ENCODE measurements at places on chromosomes 5 and 9.
A peak's percentile ranks its signal among the peaks of the same experiment; 100 is the strongest.

DNA sequence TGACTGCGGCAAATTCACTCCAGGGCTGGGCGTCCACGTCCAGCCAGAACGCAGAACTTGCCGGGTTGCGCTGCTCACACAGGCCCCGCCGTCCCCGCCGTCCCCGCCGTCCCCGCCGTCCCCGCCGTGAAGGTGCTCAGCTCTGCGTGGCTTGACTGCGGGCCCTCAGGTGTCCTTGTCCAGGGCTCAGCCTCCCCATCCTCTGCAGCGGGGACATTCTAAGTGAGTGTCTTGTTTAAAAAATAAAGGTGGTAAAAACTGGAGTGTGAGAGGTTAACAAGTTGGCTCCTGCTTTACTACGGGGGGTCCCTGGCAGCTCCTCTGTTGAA lies 14.9 kb downstream of the IRX4 start:
- no peak for DNase-seq

GRCh38 chr5:40623480-40624420 lies 56.0 kb upstream of the PTGER4 start:
- DNase-seq: no peak

- no peak for DNase-seq
Measured at GRCh38 chr5:172038167-172038566, 31.7 kb upstream of the FBXW11 start.

- peak; percentile 85 for DNase-seq
Measured at GRCh38 chr5:90473396-90474234, 956 bp downstream of the MBLAC2 start.

- DNase-seq: no peak
Measured at GRCh38 chr5:165015126-165015525, 1509.7 kb downstream of the MAT2B start.

DNA sequence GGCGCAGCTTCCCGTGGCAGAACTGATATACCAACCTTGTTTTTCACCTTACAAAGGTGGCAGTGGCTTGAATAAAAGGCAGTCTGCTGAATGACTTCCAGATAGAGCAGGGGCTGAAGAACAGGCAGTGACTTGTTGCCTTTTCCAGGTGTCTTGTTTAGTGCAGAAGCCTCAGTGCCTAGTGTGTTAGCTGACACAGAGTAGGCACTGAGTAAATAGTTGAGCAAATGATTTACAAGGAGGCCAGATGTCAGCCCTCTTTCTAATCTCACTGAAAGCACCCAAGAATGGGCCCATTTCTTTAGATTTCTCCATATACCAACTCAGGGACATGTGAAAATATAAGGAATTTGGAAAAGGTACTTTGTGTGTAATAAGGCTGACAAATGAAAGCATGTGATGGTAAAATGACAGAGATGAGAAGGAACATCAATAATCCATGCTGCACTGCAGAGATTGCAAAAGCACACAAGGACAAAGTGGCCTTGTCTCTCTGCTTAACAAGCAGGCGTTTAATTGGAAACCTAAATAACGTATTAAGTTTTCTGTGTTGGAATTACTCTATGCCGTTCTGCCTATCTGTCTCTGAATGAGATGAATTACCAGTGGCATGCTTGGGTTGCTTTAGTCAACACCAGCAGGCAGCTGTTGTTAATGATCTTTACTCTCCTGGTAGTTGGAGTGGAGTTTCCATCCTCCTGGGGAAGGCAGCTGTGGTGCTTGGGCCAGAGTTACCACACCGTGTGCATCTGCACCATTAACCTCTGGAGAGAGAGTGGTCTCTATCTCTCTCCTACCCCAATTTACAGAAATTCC lies 360.1 kb upstream of the C9orf72 start:
- peak; percentile 85 for DNase-seq

DNA sequence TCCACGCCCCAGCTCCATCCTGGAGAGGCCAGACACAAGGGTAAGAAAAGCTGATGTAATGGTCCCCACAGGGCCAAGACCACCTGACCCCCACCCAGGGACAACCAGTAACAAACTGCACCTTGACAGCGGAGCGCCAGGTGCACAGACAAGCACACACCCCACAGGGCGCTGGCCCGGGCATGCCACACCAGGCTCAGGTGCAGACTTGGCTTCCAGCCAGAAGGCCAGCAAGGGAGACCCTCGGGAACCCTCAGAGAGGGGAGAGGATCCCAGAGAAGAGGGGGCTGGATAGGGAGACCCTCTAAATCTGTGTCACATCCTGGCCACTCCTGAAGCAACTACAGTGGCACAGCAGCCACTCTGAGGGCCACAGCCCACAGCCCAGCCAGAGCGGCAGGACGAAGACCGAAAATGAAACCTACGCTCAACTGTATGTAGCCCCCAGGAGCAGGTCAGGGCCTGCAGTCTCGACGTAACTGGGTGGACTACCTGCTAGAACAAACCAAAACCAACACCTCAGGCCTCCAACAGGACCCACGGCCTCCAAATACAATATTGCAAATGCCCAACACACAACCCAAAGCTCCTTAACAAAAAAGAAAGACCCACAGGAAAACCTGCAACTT lies 18.5 kb downstream of the CAMSAP1 start:
- no peak for DNase-seq

DNA sequence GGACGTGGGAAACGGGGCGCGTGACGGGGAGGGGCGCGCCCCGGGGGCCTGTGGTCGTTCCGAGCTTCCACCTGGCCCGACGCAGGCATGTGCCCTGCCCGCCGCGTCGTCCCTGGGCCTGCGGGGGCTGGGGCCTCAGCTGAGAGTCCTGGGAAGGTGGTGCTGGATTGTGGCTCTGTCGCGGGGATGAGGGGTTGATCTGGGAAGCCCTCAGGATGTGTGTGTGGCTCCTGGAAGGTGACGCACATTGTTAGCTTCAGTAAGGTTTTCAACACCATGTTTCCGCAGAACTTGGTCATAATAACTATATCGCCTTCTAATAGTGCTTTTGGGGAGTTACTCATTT lies 589.1 kb downstream of the MTRR start:
- peak; percentile 25 for DNase-seq

- DNase-seq: no peak
Measured at GRCh38 chr5:40223884-40224402, 455.8 kb upstream of the PTGER4 start.

- DNase-seq: no peak
Measured at GRCh38 chr5:122842016-122842580, 3.3 kb upstream of the SNX24 start.

GRCh38 chr9:108859459-108860114 lies 2.5 kb upstream of the ACTL7A start:
- peak; percentile 29 for DNase-seq
